ENCODE measurements at places on chromosomes 12 and 14.

- DNase-seq: no peak
Measured at GRCh38 chr12:95554532-95555071, 3.3 kb upstream of the USP44 start.

- DNase-seq: no peak
Measured at GRCh38 chr12:62552906-62553556, 86.4 kb downstream of the MON2 start.

DNA sequence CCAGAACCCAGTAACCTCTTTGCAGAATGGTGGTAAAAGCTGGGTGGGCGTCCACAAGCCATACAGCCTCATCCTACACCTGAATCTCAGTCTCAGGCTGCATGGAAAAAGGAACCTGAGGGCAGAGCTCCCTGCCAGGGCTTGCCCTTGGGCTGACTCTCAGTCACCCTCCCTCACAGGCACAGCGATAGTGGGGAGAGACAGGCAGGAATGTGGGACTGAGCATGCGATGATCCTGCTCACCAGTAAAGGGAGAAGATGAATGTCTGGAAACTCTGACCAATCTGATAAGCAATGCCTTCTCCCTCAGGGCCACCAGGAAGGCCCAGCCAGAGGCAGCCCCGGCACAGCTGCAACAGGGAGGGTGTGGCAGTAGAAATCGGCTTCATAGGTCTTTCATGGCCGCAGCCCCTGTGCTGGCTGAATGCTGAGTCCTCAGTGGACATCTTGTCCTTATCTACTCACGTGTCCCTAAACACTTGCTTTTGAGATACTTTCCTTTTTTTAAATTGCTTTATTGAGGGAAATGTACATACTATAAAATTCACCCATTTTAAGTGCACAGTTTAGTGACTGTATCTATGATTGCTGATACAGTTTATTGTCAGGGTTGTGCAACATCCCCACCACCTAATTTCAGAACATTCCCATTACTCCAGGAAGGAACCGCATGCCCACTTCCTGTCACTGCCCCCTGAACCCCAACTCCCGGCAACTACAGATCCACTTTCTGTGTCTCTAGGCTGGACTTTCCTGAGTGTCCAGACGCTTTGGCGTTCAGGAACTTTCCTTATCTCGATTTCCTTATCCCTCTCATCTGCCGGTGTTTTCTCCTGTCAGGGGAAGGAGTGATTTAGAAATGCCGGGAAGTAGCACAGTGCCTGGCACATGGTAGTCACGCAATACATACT is 258.1 kb downstream of the PCNX1 start:
- DNase-seq: no peak

DNA sequence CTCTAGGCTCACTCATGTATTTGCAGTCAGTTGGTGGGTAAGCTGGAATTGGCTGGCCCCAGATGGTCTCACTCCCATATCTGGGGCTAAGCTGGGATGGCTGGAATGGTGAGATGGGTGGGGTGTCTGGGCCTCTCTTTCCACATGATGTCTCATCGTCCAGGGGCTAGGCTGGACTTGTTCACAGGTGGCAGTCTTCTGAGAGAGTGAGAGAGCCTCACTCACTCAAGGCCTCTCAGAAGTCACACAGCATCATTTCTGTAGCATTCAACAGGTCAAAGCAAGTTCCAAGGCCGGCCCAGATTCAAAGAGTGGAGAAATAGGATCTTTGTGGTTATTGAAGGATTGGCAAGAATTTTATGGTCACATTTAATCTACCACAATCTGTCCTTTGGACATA is 102.7 kb downstream of the UNC79 start:
- DNase-seq: no peak

GRCh38 chr12:23830210-23830609 is 119.3 kb downstream of the SOX5 start:
- no peak for DNase-seq

GRCh38 chr14:66105815-66106214 is 380.4 kb upstream of the CCDC196 start:
- DNase-seq: no peak

- DNase-seq: no peak
Measured at GRCh38 chr14:38964630-38965029, 138.4 kb downstream of the SEC23A start.

DNA sequence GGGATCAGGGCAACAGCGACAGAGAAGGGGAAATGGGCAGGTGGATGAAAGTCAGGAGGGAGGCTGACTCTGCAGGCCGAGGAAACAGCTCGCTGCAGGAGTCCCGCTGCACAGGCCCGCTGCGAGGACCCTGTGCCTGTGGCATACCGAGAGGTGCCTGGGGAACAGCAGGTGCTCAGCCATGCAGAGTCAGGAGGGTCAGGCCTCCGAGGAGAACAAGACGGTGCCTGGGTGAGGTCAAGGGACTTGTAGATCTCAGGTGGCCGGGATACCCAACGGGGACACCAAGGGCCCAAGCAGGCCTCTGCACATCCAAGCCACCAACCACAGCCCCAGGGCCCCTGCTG is 67.5 kb downstream of the NCOR2 start:
- no peak for DNase-seq

DNA sequence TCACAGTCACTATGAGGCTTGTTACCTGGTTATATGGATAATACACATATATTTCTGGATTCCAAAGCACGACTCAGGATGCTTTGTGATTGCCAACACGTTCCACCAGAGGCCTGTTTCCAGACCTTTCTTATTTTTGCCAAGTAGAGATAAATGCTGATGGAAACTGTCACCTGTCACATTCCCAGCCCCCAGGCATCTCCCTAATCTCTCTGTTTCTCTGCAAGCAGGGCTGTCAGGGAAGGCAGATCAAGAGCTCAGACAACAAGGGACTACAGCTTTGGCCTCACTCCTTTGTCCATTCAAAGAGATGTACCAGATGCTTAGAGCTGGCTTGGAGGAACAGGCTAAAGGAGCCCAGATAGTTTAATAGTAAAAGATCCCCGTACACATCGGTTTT is 21.8 kb upstream of the DDHD1 start:
- no peak for DNase-seq

GRCh38 chr14:55122440-55122986 is 6.5 kb upstream of the LGALS3 start:
- DNase-seq: no peak

DNA sequence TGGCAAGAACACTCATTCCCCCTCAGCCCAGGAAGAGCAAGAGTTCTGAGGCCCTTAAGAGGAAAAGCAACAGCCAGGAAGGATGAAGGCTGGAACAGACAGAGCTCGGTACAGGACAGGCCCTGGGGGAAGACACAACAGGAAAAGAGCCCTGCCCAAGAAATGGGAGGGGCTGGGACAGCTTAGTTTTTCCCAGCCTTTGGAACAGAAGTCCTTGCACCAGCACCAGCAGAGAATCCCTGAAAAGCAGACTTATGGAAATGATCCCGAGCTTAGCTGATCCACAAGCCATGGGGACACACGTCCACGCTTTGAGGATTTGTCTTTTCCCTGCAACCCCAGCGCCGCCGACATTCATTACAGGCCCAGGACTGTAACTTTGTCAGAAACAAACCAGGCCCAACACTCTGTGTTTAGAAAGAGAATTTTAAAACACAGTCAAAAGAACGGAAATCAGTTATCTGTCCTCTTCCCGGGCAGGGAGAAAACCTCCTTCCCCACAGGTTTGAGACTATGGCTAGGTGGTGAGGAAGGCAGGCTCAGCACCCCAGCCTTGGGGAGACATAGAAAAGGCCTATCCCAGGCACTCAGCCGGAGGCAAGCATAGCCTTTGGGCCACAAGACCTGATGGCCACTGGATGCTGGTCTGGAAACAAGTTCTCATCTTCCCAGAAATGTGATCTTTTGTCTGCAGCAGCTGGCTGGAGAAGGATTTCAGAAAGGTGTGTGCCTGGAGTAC is 4.0 kb upstream of the AVIL start:
- DNase-seq: no peak

- DNase-seq: no peak
Measured at GRCh38 chr12:19120795-19121194, 8.7 kb upstream of the PLEKHA5 start.

GRCh38 chr14:23538050-23538718 is 13.4 kb downstream of the ZFHX2 start:
- DNase-seq: no peak

DNA sequence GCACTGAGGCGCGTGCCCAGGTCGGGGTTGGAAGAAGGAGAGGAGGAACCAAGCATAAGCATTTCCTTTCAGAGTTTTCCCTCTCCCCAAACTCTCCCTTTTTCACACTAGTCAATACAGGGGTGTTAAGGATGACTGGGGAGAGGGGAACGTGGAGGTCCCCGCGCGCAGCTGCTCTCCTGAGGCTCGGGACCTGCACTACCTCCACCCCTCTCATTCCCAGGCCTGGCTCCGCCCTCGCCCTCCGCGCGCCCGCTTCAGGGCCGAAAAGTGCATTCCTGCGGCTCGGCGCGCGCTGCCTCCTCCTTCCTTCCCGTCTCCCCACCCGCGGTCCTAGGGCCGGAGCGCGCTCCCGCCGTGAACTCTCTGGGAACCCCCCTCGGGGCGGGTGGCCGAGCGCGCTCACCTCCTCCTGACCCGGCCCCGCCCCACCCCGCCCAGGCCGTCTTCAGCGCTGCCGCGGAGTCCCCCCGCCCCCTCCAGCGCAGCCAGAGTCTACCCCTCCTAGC is 11.3 kb downstream of the RARG start:
- peak; percentile 65 for DNase-seq

- no peak for DNase-seq
Measured at GRCh38 chr12:88406905-88407304, 173.4 kb downstream of the KITLG start.

GRCh38 chr12:52285851-52286530 is 5.3 kb downstream of the KRT81 start:
- no peak for DNase-seq

DNA sequence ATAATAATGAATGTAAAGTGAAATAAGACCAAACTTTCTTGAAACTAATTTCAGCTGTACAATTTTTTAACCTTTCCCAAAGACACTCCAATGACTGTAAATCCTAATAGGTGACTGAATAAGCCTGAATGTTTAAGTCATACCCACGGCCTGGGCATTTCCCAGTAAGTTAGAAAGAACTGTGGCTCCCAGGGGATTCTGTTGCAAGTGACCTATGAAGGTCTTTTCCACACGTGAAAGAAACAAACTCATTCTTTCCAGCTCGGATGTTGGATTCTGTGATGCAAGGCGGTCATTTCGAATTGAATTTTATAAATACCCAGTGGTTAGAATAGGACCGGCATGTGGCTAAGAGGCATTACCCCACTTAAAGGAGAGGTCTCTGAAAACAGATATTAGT is 1134.4 kb downstream of the GALC start:
- no peak for DNase-seq

- peak; percentile 47 for DNase-seq
Measured at GRCh38 chr14:24052656-24053547, 1.1 kb downstream of the CARMIL3 start.

- DNase-seq: no peak
Measured at GRCh38 chr12:101619858-101620761, 25.3 kb downstream of the MYBPC1 start.

- DNase-seq: no peak
Measured at GRCh38 chr12:42039577-42039976, 105.1 kb downstream of the GXYLT1 start.

Data from T-helper 2 cell (primary cell).